ENCODE measurements at places on chromosomes 11 and 22.

DNA sequence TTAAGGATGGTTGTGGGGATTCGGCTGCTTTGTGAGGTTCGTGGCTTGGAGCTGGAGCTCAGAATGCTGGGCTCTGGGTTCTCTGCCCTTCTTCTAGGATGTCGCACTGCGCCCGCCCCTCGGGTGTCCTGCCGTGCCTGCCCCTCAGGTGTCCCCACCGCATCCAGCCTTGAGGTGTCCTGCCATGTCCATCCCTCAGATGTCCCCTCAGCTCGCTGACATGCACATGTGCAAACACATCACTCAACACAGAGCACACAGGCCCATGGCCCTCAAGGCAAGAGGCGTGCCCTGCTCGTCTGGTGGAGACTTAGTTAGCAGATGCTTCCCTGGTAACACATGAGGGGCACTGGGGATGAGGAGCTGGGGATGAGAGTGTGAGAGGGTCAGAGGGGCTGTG is 359.3 kb downstream of the TBC1D22A start:
- DNase-seq, result no peak

GRCh38 chr22:46031965-46032851 is 55.2 kb upstream of the WNT7B start:
- DNase-seq, result no peak

DNA sequence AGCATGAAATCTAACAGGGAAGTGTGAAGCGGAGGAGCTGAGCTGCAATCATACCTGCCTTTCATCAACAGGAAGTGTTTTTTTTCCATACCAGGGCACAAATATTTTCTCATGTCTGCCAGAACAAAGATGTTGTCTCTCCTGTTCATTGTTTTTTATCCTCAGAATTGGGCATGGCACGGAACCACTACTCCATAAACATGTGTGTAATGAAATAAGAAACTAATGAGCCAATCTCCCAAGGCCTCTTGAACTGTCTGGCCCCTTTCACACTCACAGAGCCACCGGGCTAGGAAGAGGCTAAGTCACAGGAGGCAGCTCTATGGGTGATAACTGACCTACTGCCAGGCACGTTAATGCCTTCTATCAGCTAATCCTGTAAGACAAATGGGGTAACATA is 124.4 kb downstream of the ETS1 start:
- no peak for DNase-seq

DNA sequence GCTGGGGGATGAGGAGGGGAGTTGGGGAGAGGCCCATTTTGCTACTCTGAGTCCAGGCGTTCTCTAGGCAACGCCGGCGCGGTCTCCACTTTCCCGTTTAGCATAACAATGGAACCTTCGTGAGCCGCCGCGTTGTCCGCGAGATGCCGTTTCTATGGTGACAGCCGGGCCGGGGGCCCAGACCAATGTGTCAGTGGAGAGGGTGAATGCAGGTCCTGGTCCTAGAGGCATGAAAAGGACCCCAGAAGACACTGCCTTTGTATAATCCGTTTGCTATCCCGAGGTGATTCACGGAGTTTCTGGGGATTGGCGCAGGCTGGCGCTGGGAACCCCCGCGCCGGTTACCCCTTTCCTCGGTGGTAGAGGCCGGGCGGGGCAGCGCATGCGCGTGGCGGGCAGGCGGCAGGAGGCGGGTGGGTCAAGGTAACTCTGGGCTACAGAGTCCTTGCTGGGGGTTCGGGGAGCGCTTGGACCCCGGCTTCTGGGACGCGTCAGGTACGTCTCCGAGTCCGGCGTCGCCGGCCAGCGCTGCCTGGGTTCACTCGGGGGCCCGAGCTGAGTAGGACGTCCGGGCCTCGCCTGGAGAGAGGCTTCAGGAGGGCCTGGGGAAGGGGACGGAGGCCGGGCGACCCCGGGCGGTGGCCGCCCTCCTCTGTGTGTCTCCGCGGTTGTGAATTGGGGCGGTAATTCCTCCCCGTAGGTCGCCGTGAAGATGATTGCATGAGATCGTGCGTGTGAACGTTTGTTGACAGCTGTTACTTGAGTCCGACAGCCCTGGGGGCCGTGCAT is at the start of the genes CBY1 and FAM227A:
CBY1 (plus strand) TSS at position 383 of the 789 bp plus-strand sequence. CDS start 11,417 bp downstream, outside the sequence.
FAM227A (minus strand) TSS at position 137 of the 789 bp plus-strand sequence. CDS start 6,224 bp downstream, outside the sequence.
- peak; percentile 97 for DNase-seq

DNA sequence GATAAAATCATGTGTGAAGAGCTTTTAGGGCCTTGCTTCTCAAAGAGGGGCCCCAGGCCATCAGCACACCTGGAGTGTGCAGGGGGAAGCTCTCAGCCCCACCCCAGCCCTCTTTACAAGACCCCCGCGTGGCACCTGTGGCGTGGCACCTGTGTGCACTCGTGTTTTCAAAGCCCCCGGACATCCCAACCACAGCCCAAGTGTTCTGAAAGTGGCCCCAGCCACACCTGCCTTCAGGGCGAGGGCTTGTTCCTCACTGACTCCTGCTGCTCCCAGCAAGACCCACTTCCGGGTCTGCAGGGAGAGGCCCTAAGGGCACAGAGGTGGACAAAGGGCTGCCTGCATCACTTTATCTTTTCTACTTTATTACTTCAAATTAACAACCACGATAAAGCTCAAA is 17.5 kb upstream of the TMEM184B start:
- no peak for DNase-seq

DNA sequence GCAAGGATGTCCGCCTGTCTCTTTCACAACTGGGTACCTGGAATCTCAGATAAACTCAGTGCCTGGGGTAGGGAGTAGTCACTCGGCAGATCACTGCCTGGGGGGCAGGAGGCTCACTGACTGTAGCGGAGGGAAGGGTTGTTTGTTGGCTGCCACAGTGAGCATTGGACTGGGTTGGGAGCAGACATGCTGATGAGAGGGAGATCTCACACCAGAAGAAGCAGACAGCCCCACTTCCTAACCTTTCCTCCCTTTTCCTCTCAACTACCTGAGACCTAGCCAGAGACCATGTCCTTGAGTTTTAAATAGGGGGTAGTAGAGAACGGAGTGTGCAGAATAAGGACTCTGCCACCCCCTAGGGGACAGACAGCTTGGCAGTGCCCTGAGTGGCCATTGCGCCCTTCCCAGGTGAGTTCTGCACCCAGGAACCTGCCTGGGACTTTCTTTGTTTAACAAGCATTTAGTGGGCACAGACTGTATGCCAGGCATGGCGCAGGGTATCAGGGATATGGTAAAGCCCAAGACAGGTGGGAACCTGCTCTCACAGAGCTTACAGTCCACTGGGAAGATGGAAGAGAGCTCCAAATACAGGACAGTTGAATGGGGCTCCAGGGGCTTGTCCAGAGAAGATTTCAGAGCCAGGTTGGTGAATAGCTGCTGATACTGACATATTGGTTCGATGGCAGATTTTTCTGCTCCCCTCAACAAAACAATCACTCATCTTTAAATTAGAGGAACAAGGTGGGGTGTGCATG is 115.7 kb upstream of the NNMT start:
- DNase-seq, result peak; percentile 21

DNA sequence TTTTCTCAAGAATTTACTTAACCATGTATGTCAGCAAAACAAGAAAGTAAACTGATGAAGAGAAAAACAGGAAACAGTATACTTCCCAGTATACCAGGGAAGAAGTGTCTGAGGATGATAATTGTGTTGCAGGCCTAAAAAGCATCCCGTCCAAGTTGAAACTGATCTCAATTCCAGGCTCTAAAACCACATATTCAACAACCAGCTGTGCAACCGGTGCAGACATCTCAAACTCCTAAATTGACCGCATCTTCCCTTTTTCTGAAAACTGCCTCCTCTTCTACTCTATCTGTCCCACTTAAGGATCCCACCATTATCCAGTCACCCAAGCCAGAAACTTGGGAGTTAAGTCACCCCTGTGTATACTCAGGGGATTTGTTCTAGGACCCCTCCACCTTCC is 47.2 kb downstream of the CCDC83 start:
- DNase-seq, result no peak

- DNase-seq, result peak; percentile 58
Observed at GRCh38 chr11:92501066-92501739, 276.6 kb downstream of the FAT3 start.

- DNase-seq, result peak; percentile 18
Observed at GRCh38 chr11:85269109-85269508, 358.0 kb downstream of the DLG2 start.

DNA sequence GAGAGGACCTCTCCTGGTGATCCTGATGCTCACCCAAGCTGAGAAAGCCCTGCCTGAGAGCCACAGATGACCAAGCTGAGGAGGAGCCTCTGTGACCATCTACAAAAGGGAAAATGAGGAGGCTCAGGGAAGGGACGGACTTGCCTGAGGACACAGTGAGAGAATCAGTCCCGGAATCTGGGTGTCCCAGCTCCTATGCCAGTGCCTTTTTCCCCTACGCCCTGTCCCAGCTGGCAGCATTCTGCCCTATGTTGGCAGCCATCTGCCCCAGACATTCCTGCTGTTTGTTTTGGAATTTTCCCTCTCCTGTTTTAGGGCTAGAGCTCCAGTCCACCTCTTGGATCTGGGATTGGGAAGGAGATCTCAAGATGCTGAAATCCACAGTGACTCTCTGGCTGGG is 54.6 kb downstream of the C11orf58 start:
- DNase-seq, result no peak

DNA sequence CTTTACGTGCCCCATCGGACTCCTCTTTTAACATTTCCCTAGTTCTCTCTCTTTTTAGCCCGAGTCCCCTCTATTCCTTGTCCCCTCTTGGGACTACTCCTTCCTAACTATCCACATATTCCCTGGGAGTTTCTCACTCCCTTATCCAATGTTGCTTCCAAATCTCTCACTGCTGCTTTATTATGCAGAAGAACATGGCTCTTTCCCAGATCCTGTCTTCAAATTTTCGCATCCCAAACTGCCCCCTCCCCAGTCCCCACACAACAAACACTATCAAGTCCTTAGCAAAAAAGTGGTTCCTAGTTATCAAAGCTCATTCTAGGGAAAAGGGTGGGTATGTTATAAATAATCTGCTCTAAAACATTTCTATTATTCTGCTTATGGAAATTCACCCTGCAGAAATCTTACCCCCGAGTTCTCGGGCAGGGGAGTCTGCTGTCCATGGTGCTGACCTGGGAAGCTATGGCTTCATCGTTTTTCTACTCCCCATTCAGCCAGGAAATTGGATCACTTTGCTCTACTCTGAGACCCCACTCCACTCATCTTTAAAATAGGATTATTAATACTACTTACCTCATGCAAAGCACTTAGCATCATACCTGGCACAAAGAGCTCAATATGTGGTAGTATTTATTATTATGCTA is 393.5 kb downstream of the BUD13 start:
- DNase-seq, result peak; percentile 78

DNA sequence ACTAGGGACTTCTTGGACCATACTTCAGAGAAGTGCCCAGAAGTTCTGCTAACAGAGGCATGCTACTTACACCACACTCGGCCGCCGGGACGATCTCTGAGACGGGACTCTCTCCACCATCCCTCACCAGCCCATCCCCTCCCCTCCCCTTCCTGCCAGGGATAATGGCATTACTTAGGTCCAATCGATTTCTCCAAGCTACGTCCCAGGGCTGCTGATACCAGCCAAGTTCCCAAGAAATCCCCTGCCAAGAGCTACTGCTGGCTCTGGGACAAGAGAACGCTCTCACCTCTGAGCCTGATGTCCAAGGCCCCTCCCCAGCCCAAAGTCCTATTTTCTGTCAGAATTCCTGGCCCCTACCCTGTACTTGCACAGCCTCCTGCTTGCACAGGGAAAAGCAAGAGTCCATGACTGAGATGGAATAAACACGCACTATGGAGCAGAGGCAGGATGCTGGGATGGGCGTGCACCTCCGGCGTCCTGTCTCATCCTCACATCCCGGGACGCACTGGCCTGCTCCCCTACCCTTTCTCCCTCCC is 42.7 kb downstream of the GDPD5 start:
- DNase-seq, result no peak

DNA sequence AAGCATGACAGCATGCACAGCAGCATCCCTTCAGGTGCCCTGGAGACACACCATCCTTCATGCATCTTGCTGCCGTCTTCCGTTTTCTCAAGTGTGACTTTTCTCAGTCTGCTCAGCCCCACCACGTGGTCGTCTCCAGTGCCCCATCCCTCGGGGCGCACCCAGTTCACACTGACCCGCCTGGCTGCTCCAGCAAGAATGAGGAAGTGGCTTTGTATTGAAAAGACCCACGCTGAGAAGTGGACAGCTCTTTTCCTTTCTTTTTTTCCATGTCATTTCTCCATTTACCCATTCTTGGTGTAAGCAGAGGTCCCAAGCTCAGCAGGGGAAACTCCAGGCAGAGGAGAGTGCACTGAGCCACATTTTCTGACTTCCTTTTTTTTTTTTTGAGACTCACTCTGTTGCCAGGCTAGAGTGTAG is 14.5 kb downstream of the SERPINH1 start:
- peak; percentile 79 for DNase-seq

- DNase-seq, result no peak
Observed at GRCh38 chr11:86346513-86346912, 28.2 kb upstream of the CCDC81 start.

DNA sequence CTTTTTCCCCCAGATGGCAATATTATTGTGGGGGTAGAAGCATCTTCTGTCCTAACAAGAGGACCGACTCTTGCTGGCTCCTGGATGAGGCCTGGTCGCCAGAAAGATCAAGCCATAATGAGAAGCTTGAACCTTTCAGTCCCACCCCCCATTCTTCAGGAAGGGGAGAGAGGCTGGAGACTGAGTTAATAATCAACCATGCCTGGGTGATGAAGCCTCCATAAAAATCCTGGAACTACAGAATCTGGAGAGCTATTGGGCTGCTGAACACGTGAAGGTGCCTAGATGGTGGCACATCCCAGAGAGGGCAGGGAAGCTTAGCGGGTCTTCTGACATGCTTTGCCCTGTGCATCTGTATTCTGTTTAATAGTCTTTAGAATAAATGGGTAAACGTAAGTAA is 16.3 kb downstream of the AP5B1 start:
- DNase-seq, result no peak

GRCh38 chr22:37310075-37310606 is 27.8 kb downstream of the CYTH4 start:
- DNase-seq, result no peak

GRCh38 chr11:35389897-35390465 is 29.4 kb downstream of the SLC1A2 start:
- no peak for DNase-seq

DNA sequence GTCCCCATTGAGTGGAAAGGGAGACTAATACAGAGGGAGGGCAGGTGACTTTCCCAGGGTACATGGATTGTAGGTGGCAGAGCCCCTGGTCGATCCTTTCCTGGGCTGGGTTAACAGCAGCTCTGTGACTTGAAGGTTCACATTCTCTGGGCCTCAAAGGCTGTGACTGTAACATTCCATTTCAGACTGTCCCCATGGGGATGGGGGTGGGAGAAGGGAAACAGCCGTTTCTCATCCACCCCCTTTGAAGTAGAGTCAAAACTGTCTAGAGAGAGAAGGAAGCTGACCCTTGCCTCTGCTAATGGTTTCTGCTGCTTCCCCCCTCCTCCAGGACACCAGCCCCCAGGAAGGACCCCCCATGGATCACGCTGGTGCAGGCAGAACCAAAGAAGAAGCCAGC is 19.2 kb downstream of the MICALL1 start:
- no peak for DNase-seq

GRCh38 chr11:13152264-13152663 is 125.3 kb upstream of the BMAL1 start:
- no peak for DNase-seq

- DNase-seq, result no peak
Observed at GRCh38 chr11:66292543-66293332, 1.0 kb downstream of the TMEM151A start.

- DNase-seq, result peak; percentile 80
Observed at GRCh38 chr22:20080776-20081654, 974 bp downstream of the DGCR8 start.

GRCh38 chr11:34356576-34356912 is 1.3 kb downstream of the ABTB2 start:
- peak; percentile 81 for DNase-seq

Data from astrocyte of the hippocampus (primary cell).